ENCODE measurements at places on chromosomes 2 and 18. TPM values are rescaled to one million over a fixed set of nuclear protein-coding genes. Genes with fewer than 3 reads are reported as not detected.

Gene CCDC74B
- 1.8 TPM for total RNA-seq

Gene FEZ2
- 14.9 TPM for total RNA-seq

DNA sequence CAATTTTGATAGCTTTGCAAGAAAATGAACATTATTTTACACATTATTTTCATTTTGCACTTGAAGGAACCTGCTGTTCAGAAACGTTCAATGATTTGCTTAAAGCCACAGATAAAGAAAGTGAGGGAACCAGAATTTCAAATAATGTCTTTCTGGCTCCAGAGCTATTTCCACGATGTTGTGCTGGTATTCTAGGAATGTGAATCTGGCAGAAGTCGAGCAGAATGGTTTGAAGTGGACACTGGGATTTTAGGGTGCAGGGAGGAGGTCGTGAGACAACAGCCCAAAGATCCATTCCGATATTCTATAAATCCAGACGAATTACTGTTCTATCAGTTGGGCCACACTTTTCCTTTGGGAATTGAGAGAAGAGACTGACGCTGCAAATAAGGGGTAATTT is 2.2 kb downstream of the CCDC102B start:
- peaks cover 2% of the 10 kb centered on the region for H3K27me3 ChIP-seq
- no peak overlapping the region for H3K27ac ChIP-seq
- H3K36me3 ChIP-seq, result no peaks in the 10 kb centered on the region
- DNase-seq, result no peak

- peaks cover 14% of the 10 kb centered on the region for H3K36me3 ChIP-seq
- peak overlapping the region; percentile 93 for H3K4me3 ChIP-seq
- DNase-seq, result peak; percentile 31
- H3K4me1 ChIP-seq, result peaks cover 44% of the 10 kb centered on the region
- peak overlapping the region; percentile 95 for H3K27ac ChIP-seq
Observed at GRCh38 chr2:48315896-48316194, 214.1 kb upstream of the STON1 start.

DNA sequence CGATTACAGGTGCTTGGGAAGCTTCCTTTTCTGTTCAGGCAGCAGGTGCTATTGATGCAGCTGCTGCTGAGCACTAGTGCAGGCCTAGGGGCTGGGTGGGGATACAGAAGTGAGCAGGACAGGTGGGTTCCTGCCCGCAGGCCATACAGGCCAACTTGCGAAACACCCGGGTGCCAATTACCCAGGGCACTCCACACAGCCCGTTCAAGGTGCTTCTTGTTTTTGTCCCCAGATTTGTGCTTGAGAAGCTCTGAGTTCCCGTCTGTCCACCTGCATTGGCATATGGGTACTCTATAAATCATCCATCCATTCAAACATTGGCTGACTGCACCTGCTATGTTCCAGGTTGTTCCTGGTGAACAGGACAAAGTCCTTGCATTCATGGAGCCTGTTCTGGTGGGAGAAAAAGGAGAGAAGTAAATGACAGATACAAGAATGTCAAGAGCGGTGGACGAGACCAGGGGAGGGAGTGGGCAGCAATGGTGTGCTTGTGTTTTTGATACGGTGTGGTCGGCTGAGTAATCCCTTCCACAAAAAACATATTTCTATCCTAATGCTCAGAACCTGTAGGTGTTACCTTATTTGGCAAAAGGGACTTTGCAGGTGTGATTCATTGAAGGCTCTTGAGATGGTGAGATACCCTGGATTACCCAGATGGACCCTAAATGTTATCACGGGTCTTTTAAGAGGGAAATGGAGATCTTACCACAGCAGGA is 31.4 kb downstream of the SH3BP4 start:
- no peak for DNase-seq
- H3K4me3 ChIP-seq, result no peak overlapping the region
- H3K27ac ChIP-seq, result no peak overlapping the region
- no peaks in the 10 kb centered on the region for H3K36me3 ChIP-seq
- H3K27me3 ChIP-seq, result no peaks in the 10 kb centered on the region

DNA sequence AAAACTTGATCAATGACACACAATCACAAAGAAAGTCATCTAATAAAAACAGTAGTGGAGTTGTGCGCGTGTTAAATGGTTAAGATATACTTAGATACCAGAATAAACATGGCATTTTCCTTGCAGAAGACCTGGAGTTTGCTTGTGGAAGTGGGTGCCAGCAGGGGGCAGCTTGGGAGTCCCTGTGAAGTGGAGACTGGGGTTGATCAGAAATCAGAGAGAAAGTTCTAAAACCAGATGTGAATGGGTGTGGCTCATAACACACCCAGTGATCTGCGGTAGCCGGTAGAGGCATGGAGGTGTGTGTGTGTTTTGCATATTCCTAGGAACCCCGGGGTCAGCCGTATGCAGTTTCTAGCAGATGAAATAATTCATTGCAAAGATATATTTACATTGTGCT is 300.1 kb upstream of the TRIB2 start:
- H3K4me1 ChIP-seq, result peaks cover 65% of the 10 kb centered on the region
- H3K36me3 ChIP-seq, result peaks cover 7% of the 10 kb centered on the region
- no peak overlapping the region for H3K4me3 ChIP-seq
- DNase-seq, result peak; percentile 41
- peaks cover 2% of the 10 kb centered on the region for H3K27me3 ChIP-seq

DNA sequence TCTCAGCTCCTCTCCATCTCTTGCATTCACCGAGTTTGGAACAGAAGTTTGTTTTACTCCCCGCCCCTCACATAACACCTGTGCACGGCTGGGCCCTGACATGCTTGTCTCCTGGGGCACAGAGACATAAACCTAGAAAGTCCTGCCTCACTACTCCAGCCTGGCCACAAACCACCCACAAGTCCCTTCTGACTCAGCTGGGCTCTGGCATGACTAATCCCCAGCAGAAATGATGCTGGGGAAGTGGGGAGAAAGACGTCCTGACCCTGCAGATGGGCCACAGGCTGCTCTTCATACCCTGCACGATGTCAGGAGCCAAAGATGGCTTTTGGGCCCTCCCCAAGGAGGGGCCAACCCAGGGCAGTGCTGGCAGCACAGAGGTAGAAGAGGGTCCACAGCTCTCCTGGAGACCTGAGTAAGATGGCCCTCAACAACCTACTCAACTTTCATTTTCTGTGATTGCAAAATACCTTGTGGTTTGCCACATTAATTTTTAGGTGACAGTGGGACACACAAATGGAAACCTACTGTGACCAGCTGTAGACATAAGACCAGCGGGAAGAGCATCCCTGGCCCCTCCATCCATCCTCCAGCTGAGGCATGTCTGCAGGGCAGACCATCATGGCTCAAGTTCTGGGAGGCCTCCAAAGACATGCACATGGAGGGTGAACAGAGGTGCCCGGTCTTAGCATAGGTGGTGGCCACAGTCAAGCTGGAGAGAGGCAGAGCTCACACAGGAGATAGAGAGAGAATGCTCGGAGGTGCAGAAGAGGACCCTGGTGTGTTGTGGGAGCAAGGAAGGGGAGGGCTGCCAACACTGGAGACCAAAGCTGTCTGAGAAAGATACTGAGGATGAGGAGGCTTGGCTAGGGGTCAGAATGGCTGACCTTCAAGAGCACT is 40.0 kb downstream of the DNMT3A start:
- H3K36me3 ChIP-seq, result peaks cover 51% of the 10 kb centered on the region
- DNase-seq, result peak; percentile 76
- H3K27ac ChIP-seq, result peak overlapping the region; percentile 40
- no peaks in the 10 kb centered on the region for H3K27me3 ChIP-seq
- peaks cover 40% of the 10 kb centered on the region for H3K4me1 ChIP-seq
- peak overlapping the region; percentile 53 for H3K4me3 ChIP-seq

DNA sequence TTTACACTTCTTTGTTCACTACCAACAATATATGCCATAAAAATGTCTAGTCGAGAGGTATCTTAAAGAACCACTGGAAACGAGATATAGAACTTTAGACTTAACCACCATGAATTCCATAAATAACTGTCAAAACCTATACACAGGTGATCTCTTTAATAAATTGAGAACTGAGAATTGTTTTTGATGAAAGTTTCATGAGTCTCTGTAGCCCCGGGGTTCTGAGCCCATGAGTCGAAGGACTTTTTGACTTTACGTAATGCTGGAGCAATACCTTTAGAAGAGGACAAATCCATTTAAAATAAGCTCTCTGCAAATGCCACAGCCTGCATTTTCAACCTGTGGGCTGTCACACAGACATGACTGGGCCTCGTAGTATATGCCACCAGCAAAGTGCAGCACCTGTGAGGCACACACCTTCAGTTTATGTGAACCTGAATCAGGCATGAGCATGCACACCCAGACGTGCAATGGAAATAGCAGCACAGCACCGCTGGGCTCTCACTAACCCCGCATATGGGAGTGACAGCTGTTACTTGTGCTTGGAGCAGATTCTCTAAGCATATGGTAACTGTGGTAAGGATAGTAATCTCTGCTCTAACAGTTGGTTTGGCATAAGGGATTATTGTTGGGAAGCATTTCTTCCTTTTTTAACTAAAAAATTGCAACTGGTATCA is 383.2 kb downstream of the SOCS6 start:
- peaks cover 2% of the 10 kb centered on the region for H3K36me3 ChIP-seq
- peaks cover 8% of the 10 kb centered on the region for H3K4me1 ChIP-seq
- H3K27ac ChIP-seq, result no peak overlapping the region
- H3K27me3 ChIP-seq, result no peaks in the 10 kb centered on the region
- no peak for DNase-seq

- DNase-seq, result no peak
- peaks cover 3% of the 10 kb centered on the region for H3K27me3 ChIP-seq
- peak overlapping the region; percentile 83 for H3K27ac ChIP-seq
- peaks cover 31% of the 10 kb centered on the region for H3K4me1 ChIP-seq
- peaks cover 3% of the 10 kb centered on the region for H3K36me3 ChIP-seq
Observed at GRCh38 chr2:30287190-30287840, 56.0 kb downstream of the LBH start.

DNA sequence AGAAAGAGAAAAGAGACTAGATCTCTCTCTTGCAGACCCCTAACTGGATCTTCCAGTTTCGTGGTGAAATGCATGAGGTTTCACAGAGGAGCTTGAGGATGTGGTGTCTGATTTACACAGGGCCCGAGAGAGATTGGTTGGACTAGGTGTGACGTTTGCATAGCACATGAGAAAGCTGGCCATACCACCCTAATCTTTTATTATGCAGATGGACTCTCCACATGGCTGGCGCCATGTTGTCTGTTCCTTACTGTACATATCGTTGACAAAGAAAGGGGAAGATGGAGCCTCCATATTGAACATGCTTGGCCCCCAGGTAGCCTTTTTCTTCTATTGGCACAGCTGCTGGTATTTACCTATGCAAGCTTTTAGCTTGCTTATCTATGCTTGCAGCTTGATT is 27.5 kb upstream of the PGAP1 start:
- peaks cover 6% of the 10 kb centered on the region for H3K36me3 ChIP-seq
- H3K4me1 ChIP-seq, result peaks cover 15% of the 10 kb centered on the region
- no peaks in the 10 kb centered on the region for H3K27me3 ChIP-seq
- H3K4me3 ChIP-seq, result no peak overlapping the region
- no peak overlapping the region for H3K27ac ChIP-seq

GRCh38 chr2:16010011-16010410 is 69.7 kb downstream of the MYCN start:
- no peak overlapping the region for H3K27ac ChIP-seq
- peaks cover 12% of the 10 kb centered on the region for H3K27me3 ChIP-seq
- H3K4me3 ChIP-seq, result no peak overlapping the region
- DNase-seq, result no peak

DNA sequence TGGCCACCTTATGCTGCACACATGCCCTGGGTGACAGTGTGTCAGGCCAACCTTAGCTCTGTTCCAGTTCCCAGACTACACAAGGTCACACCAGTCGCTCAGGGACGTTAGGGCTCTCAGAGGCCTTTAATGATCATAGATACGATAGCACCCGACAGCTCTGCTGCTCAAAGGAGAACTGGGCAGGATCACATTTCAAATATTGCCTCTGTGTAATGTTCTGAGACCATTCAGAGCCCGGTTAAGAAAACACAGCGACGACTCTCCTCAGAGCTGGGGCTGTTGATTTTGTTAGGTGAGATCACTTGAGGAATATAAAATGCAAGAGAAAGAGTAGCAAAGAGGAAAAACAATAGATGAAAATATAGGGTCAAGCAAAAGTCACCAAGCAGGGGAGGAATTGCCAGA is 166.6 kb upstream of the TANK start:
- peaks cover 11% of the 10 kb centered on the region for H3K4me1 ChIP-seq
- no peak for DNase-seq
- no peak overlapping the region for H3K27ac ChIP-seq
- no peaks in the 10 kb centered on the region for H3K36me3 ChIP-seq
- H3K27me3 ChIP-seq, result peaks cover 2% of the 10 kb centered on the region

Data from activated T-helper 1 cell treated with anti-CD3 and anti-CD28 coated beads, Interleukin-12 subunit alpha, Interleukin-12 subunit beta, Interleukin-2, Interleukin-4 antibody, amounts not matched to agents 30 ng/mL and 10 ng/mL and 1 ng/mL, durations not matched to agents 14 hours and 24 hours and 36 hours (primary cell).